ENCODE measurements at places on chromosomes 16 and 17.

DNA sequence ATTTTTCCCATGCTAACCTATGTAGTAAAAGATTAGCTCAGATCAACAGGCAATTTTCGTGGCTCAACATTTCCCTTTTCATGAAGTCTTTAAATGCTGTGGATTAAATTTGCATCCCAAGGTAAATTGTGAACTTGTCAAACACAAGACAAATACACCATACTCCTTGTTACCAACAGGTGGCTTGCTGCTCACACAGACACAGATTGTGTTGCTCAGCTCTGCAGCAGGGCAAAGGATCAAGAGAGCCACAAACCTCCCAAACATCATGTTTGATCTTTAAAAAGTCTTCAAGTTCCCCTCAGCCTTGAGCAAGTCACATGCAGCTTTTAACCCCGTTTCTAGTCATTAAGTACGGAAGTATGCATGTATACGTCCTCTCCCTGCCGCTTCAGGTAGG, 119.6 kb upstream of the CNTNAP4 start:
- no peak for DNase-seq

DNA sequence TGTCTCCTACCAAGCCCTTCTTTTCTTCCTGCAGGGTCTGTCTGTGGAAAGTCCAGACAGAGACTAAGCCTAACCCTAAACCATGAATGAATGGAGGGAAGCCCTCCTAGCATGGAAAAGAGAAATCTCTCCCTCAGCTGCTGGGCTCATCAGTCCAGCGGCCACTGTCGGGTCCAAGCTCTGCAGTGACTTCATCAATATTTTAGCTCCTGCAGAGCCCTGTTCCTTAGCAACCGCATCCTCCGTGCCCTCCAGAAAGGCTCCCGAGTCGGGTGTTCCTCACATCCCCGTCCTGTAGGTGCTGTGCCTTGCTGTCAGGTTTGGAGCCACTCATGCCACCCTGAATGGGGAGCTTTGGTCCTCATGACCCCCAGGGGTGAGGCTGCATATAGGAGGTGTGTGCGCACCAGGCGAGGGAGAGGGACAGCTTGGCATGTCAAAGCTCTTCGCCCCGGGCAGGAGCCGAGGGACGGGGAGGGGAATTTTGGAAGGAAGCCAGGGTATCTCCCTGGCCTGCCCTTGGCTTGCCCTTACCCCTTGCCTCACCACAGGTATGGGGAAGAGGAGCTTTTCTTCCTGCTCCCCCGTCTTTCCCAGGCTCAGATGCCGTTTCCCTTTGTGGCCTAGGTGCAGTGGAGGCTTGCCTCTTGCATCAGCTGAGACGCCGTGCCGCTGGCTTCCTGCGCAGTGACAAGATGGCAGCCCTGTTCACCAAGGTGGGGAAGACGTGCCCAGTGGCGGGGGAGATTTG, 23.9 kb downstream of the SGSM2 start:
- no peak for DNase-seq

GRCh38 chr17:17073030-17073564, 30.8 kb downstream of the MPRIP start:
- DNase-seq: no peak

GRCh38 chr17:1162116-1162855, 17.5 kb downstream of the ABR start:
- DNase-seq: no peak

- no peak for DNase-seq
Measured at GRCh38 chr16:65414284-65414984, 292.6 kb upstream of the CDH11 start.

DNA sequence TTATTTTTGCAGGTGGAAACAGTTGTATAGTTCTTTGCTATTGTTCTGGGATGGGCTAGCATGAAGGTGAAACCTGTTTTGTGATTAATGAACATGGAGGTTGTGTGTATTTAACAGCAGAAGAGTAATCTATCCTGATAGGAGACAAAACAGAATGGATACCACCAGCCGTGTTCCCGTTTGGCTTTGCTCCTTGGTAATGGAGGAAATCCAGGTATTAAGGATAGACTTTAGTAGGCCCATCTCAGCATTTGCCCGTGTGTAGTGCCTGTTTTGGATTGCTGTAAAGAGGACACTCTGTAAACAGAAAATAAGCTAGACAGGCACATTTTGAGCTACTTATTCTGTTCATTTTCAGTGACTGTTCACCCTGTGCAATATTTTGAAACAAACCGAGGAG, 215.1 kb downstream of the RBFOX1 start:
- no peak for DNase-seq

GRCh38 chr16:72858665-72859493, 189.0 kb downstream of the ZFHX3 start:
- DNase-seq: no peak

DNA sequence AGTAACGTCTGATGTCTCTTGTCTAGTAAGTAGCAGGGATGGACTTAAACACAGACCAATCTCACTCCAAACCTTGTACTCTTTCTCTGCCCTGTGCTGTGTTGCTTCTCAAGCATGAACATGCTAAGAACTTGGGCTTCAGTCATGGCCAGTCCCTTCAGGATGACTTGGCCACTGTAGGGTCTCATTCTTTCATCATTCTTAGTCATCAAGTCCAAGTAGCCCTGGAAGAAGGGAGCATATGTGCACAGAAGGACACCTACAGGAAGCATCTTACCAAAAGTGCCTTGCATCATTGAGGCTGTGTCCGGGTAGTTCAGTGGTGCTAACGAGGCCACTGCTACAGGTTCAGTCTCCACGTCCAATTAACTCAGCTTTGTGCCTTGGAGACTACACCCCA, 80.7 kb downstream of the CDK5R1 start:
- DNase-seq: no peak

- no peak for DNase-seq
Measured at GRCh38 chr17:10033959-10034358, 128.9 kb upstream of the RCVRN start.

DNA sequence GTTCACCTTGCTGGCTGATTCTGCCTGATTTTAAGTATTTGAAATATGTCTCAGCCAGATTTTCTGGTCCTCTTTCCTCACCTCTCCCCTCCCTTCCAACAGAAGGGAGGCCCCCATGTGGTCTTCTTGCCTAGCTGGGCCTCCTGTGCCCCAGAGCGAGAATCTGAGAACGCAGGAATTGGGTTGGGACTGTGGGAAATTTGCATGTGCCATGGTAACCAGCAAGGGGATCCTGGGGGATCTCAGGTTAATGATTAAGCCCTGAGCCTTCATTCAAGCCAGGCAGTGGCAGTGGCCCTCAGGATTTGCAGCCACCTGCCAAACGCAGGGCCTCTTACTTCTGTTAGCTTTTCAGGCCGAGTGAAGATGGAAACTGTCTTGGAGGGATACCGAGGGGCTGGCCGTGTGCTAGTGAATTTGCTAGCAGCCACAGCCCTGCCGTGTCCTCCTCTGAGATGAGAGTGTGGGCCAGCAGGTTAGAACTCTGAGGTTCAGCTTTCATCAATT, 40.2 kb downstream of the KSR1 start:
- no peak for DNase-seq

- no peak for DNase-seq
Measured at GRCh38 chr17:69268543-69269014, 40.0 kb upstream of the ABCA10 start.

DNA sequence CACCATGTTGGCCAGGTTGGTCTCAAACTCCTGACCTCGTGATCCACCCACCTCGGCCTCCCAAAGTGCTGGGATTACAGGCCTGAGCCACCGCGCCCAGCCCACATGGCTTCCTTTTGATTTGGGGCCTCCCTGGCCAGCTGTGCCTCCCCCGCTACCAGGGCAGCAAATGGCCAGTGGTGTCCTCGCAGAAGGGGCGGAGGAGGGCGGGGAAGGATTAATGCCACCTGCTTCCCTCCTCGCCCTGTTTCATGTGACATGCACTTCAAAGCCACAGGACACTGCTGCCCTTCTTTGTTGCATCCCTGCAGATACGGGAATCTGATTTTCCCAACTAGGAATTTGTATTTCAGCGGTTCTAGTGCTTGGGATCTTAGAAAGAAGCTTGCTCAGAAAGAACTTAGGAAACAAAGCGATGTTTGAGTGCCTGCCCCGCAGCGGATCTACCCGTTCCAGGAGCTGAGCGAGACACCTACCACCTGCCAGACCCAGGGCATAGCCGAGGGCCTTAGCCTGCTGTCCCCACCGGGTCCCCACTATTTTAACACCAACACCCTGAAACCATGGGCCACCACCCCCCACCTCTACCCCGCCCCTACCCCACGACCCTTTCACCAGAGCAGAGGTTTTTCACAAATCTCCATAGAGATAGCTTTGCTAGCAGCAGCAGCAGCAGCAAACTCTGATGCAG, 37.7 kb upstream of the CCDC182 start:
- no peak for DNase-seq

DNA sequence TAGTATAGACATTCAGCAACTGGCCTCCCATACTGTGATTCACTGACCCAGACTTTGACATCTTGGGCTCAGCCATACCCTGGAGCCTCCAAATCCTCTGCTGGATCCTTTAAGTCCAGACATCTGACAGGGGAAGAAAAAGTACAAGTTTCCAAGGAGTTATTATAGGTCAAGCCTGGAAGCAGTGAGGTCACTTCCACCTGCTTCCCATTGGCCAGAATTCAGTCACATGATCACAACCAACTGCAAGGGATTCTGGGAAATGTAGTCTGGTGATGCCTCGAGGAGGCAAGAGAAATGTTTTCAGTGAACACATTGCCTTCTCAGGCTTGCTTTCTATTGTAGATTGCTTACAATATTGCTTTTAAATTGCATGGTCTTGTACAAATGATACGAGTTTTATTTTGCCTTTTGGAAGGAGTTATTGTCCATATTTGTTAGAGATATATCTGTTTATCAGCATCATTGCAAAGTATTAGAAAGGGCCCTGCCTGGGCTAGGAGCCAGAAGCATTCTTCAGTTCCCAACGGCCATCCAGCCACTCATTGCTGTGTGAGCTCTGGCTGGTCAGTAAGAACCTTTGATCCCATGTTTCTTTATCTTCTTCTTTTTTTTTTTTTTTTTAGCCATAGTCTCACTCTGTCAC, 696.9 kb downstream of the WWOX start:
- peak; percentile 82 for DNase-seq

DNA sequence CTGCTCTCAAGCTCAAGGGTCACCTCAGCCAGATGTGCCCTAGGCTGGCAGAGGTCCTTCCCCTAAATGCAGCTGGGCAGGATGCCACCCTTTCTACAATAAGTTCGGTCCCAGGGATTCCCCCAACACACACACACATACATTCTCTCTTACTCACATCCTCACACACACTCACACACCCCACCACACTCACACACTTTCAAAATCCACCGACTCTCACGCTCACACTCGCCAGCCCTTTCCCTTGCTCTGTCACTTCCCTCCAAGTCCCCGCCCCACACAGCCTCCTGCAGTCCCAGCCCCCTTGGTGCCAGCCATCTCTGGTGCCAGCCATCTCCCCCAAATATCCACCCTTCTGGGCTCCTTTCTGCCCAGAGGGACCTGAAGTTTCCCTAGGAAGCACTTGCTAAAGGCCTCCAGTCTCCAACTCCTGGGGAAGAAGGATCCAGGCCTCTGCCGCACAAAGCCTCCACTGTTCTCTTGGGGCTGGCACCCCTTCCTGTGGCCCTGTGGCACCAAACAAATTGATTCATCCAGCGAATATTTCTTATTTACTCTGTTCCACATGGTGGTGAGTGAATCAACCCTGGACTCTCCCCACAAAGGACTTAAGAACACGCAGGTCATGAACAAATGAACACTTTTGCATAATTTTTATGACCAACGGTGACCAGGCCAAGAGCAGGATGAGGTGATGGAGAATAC, 3.8 kb upstream of the USP36 start:
- DNase-seq: peak; percentile 24

DNA sequence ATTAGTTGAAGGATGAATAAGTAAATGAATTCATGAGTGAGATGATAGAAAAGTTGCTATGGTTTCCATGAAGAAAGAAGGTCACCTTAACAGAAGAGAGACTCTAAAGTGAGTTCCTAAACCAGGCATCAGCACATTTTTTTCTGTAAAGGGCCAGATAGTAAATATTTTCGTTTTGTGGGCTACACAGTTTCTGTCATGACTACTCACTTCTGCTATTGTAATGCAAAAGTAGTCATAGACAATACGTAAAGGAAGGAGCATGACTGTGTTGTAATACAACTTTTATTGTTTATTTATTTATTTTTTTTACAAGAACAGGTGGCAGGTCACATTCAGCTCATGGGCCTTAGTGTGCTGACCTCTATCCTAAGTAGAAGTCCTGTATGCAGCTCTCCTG, 426.1 kb upstream of the DYNLRB2 start:
- DNase-seq: no peak

- no peak for DNase-seq
Measured at GRCh38 chr16:73955255-73955654, 341.4 kb upstream of the PSMD7 start.

DNA sequence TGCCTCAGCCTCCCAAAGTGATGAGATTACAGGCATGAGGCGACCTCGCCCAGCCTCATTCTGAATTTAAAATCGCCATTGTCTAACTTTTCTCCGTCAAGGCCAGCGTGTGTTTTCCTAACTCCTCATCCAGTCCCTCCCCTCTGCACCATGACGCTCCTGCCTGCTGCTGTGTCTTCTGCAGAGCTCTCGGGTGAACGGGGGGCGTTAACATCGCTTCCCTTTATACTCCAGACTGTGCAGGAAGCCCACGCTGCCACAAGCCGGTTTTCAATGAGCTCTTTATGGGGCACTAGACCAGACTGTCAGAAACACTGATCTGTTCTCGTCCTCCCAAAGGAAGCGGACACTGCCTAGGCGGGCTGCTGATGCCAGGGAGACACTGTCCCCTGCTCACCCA, 13.2 kb downstream of the AANAT start:
- no peak for DNase-seq

DNA sequence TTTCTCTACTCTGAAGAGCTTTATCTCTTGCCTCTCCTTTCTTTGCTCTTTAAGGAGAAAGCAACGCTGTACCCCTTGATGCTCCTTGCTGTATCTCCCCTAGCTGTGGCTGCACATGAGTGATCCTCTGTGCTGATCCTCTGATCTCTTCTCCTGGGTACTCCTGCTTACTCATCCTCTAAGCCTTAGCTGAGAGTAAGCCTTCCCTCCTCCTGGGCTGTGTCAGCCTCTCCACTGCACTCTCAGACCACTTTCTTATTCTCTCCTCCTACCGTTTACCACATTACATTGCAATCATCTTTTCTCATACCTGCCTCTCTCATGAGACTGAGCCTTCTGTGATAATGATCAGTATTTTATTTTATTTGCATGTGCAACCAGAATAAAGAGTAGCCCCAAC, 25.1 kb downstream of the SOX9 start:
- DNase-seq: no peak

- DNase-seq: no peak
Measured at GRCh38 chr17:68910251-68910705, 44.9 kb downstream of the ABCA8 start.

DNA sequence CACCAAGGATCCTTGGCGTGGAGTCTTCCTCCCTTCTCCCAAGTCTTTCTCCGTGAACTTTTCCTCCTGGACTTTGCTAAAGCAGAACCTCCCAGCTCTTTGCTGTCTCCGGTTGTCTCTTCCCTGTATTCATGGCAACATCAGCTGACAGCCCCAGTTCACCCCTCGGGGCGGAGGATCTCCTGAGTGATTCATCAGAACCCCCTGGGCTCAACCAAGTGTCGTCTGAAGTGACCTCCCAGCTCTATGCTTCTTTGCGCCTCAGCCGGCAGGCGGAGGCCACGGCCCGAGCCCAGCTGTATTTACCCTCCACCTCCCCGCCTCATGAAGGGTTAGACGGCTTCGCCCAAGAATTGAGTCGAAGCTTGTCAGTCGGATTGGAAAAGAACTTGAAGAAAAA, 943 bp downstream of the CNTROB start:
- peak; percentile 49 for DNase-seq
